AG04450 (cell line): ENCODE measurements at places on chromosomes 6 and 20. TPM values are rescaled to one million over a fixed set of nuclear protein-coding genes. Genes with fewer than 3 reads are reported as not detected.

The SLC52A3 gene
- not detected in 2 replicates for polyA plus RNA-seq

The SLC22A1 gene
- polyA plus RNA-seq = 0.10 and 0.36 TPM in 2 replicates

The EYS gene
- polyA plus RNA-seq = 0.14 TPM in 1 of 2 replicates, not detected in the other

The LY86 gene
- not detected in 2 replicates for polyA plus RNA-seq

The MACROD2 gene
- polyA plus RNA-seq = 0.02 TPM in 1 of 2 replicates, not detected in the other

The YWHAB gene
- 148 and 178 TPM in 2 replicates for polyA plus RNA-seq

The NCOA7 gene
- polyA plus RNA-seq = 21.1 and 21.5 TPM in 2 replicates

The ASIP gene
- polyA plus RNA-seq = not detected in 2 replicates

The SPO11 gene
- not detected in 2 replicates for polyA plus RNA-seq

The CAGE1 gene
- not detected in 2 replicates for polyA plus RNA-seq

The TFAP2A gene
- polyA plus RNA-seq = 2.3 TPM in 2 replicates

The SERAC1 gene
- 11.2 and 14.5 TPM in 2 replicates for polyA plus RNA-seq

The WFDC5 gene
- polyA plus RNA-seq = not detected in 2 replicates

The VEGFA gene
- polyA plus RNA-seq = 189 and 239 TPM in 2 replicates

The C20orf144 gene
- polyA plus RNA-seq = 0.09 and 0.14 TPM in 2 replicates

The AIF1 gene
- polyA plus RNA-seq = not detected in 2 replicates

The ARHGAP40 gene
- not detected in 2 replicates for polyA plus RNA-seq

The DHX35 gene
- 13.5 and 14.4 TPM in 2 replicates for polyA plus RNA-seq

The EPPIN gene
- not detected in 2 replicates for polyA plus RNA-seq

The PLN gene
- 0.10 and 0.14 TPM in 2 replicates for polyA plus RNA-seq

The GHRH gene
- not detected in 2 replicates for polyA plus RNA-seq

The SNAI1 gene
- 2.3 and 3.5 TPM in 2 replicates for polyA plus RNA-seq

The OTOR gene
- polyA plus RNA-seq = not detected in 2 replicates

The PRL gene
- polyA plus RNA-seq = not detected in 2 replicates

The LINC00237 gene
- polyA plus RNA-seq = not detected in 2 replicates

The IP6K3 gene
- polyA plus RNA-seq = 1.1 and 1.6 TPM in 2 replicates

The SCUBE3 gene
- 6.7 and 7.7 TPM in 2 replicates for polyA plus RNA-seq

The TFAP2D gene
- polyA plus RNA-seq = not detected in 2 replicates

The SULF2 gene
- 0.73 and 1.5 TPM in 2 replicates for polyA plus RNA-seq

The CGA gene
- 0.19 and 0.26 TPM in 2 replicates for polyA plus RNA-seq

The EPHA7 gene
- not detected in 2 replicates for polyA plus RNA-seq

The LIN28B gene
- not detected in 2 replicates for polyA plus RNA-seq

The ITPA gene
- 25.2 and 29.8 TPM in 2 replicates for polyA plus RNA-seq

The BPIFA1 gene
- polyA plus RNA-seq = not detected in 2 replicates

The LHFPL5 gene
- not detected in 2 replicates for polyA plus RNA-seq

The CRISP2 gene
- not detected in 2 replicates for polyA plus RNA-seq

The B3GAT2 gene
- 0.04 and 0.11 TPM in 2 replicates for polyA plus RNA-seq

The FLRT3 gene
- polyA plus RNA-seq = 2.2 and 3.0 TPM in 2 replicates

The RXRB gene
- 38.5 and 44.1 TPM in 2 replicates for polyA plus RNA-seq

The MRAP2 gene
- not detected in 2 replicates for polyA plus RNA-seq

The MEI4 gene
- polyA plus RNA-seq = not detected in 2 replicates

The WRNIP1 gene
- polyA plus RNA-seq = 28.0 and 35.2 TPM in 2 replicates

The HLA-DRA gene
- not detected in 2 replicates for polyA plus RNA-seq

The RALGAPB gene
- 24.1 and 30.1 TPM in 2 replicates for polyA plus RNA-seq

The CASP8AP2 gene
- 6.0 and 10.8 TPM in 2 replicates for polyA plus RNA-seq

The MYLK2 gene
- not detected in 2 replicates for polyA plus RNA-seq

The CLPSL2 gene
- not detected in 2 replicates for polyA plus RNA-seq
